ENCODE measurements at places on chromosomes 11 and 22. TPM values are rescaled to one million over a fixed set of nuclear protein-coding genes. Genes with fewer than 3 reads are reported as not detected.

The PRG2 gene
- total RNA-seq = not detected

The PDGFB gene
- 28.2 TPM for total RNA-seq

The PHLDB1 gene
- 76.5 TPM for total RNA-seq

The GNG3 gene
- total RNA-seq = 0.42 TPM

The OR6T1 gene
- total RNA-seq = not detected

The SEPTIN3 gene
- 2.0 TPM for total RNA-seq

The CRYBB3 gene
- 0.58 TPM for total RNA-seq

The LGR4 gene
- 4.0 TPM for total RNA-seq

The CD44 gene
- total RNA-seq = 693 TPM

The MMP8 gene
- 0.41 TPM for total RNA-seq

The MRGPRE gene
- 0.31 TPM for total RNA-seq

The BATF2 gene
- 8.1 TPM for total RNA-seq

The SCO2 gene
- 2.3 TPM for total RNA-seq

The CALCA gene
- total RNA-seq = 1.3 TPM

The SAA4 gene
- not detected for total RNA-seq

The OR5B21 gene
- 0.71 TPM for total RNA-seq

The GRM5 gene
- total RNA-seq = not detected

The NXPE1 gene
- total RNA-seq = not detected

The SYT12 gene
- total RNA-seq = 0.61 TPM

The KRTAP5-1 gene
- not detected for total RNA-seq

The PGA5 gene
- total RNA-seq = not detected

The OR51G2 gene
- not detected for total RNA-seq

The ADM gene
- 7.3 TPM for total RNA-seq

The CECR2 gene
- 8.0 TPM for total RNA-seq

The CHRNA10 gene
- 0.67 TPM for total RNA-seq

The OR8B3 gene
- not detected for total RNA-seq

The HDAC10 gene
- total RNA-seq = 39.1 TPM

The GGTLC2 gene
- total RNA-seq = 0.47 TPM

The HEPHL1 gene
- total RNA-seq = not detected

The OR2D2 gene
- 0.24 TPM for total RNA-seq

The MICAL3 gene
- 24.9 TPM for total RNA-seq

The OR52B6 gene
- not detected for total RNA-seq

The YPEL1 gene
- total RNA-seq = 6.9 TPM

The HARBI1 gene
- total RNA-seq = 5.0 TPM

The ALKBH3 gene
- total RNA-seq = 28.8 TPM

The FAM111A gene
- 50.3 TPM for total RNA-seq

The MRGPRX4 gene
- not detected for total RNA-seq

The C22orf15 gene
- 3.1 TPM for total RNA-seq

The ARHGAP42 gene
- 18.3 TPM for total RNA-seq

The NCF4 gene
- total RNA-seq = 13.0 TPM

The ADORA2A gene
- total RNA-seq = 11.5 TPM

The SAA2 gene
- 0.38 TPM for total RNA-seq

The SMTNL1 gene
- total RNA-seq = not detected

The ADAMTS8 gene
- total RNA-seq = 48.5 TPM

The LRRC56 gene
- total RNA-seq = 3.1 TPM

The KDELR3 gene
- total RNA-seq = 25.9 TPM

The ISX gene
- not detected for total RNA-seq

The TMEM86A gene
- 5.8 TPM for total RNA-seq

The OR56B1 gene
- total RNA-seq = not detected

The RTN4RL2 gene
- total RNA-seq = 2.5 TPM

The VWCE gene
- total RNA-seq = 0.55 TPM

The LRRC51 gene
- total RNA-seq = 6.7 TPM

The PGR gene
- 2.0 TPM for total RNA-seq

The TAGLN gene
- total RNA-seq = 505 TPM

The PSMD13 gene
- 78.0 TPM for total RNA-seq

The OR5A1 gene
- not detected for total RNA-seq

The SLC7A4 gene
- total RNA-seq = 0.31 TPM

The VSIG10L2 gene
- not detected for total RNA-seq

The MAPK8IP2 gene
- total RNA-seq = 2.3 TPM

The RAB38 gene
- total RNA-seq = 12.3 TPM

All from left lung (tissue), 14 donors.